ENCODE measurements at places on chromosomes 16 and 17. TPM values are rescaled to one million over a fixed set of nuclear protein-coding genes. Genes with fewer than 3 reads are reported as not detected.
A peak's percentile ranks its signal among the peaks of the same experiment; 100 is the strongest.

DNA sequence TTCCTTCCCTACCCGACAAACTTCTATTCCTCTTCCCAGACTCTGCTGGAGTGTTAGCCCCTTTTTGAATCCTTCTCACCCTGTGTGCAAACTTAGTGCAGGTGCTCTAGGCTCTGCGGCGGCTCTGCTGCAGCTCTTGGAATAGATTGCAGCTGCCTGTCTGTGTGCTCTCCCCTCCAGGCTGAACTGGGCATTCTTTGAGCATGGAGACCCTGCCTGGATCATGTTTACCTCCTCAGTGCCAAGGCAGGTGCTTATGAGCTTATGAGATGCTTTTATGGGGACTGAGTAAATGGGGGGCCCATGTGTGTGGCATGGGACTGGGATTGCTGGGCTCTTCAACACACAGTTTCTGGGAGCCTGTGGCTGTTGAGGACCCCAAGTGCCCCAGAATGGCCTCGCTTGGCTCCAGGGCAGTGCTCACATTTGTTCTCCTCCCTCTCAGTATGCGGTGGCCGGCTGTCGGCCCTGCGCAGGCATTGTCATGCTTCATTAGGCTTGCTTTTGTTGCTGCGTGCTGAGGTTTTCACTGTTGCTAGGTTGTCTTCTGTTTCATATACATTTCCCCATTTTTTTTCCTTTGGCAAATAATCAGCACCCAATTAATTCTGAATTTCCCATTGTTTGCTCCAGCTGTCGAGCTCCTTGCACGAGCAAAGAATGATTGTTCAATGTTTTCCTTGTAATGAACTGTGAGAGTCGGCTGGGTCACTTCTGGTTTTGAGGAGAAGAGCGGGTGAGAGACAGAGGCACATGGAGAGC, 185.5 kb upstream of the NLRP1 start:
- H3K4me1 ChIP-seq: no peaks in the 10 kb centered on the region
- DNase-seq: no peak
- peaks cover 10% of the 10 kb centered on the region for H3K27me3 ChIP-seq
- H3K36me3 ChIP-seq: no peaks in the 10 kb centered on the region

- peaks cover 43% of the 10 kb centered on the region for H3K4me1 ChIP-seq
- peak overlapping the region; percentile 96 for H3K4me3 ChIP-seq
- H3K27me3 ChIP-seq: no peaks in the 10 kb centered on the region
- no peak for DNase-seq
These were observed 2.0 kb upstream of the VAMP2 start for GRCh38 chr17:8164815-8165131.

DNA sequence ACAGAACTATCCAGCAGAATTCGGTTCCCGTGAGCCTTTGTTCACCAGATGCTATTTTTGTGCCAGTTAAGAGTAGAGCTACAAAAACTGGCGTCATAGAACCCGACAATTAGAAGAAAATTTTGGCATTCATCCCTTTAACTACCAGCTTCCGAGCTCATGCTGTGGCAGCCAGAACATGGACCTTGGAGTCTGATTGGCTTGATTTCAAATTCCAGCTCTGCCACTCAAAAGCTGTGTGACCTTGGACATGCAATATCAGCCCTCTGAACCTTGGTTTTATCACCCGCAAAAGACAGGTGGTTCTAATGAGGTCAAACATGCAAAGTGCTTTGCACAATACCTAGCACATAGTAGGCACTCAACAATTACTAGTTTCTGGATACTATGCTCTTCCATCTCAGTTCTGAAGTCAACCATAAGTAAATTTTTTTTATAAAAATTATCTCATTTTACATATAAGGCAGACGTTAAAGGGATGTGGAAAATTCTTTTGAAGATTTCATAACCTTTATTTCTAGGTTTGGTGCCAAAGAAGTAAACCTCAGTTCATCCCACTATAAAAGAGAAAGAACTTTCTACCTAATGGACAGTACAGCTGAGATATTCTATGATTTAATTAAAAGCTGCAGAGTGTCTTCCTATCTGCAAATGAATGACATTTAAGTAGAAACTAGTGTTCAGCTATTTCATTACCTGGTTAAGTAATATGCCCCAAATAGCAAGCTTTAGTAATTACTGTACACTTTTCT, 331.5 kb downstream of the HAPSTR1 start:
- H3K27ac ChIP-seq: no peak overlapping the region
- H3K4me3 ChIP-seq: no peak overlapping the region
- H3K27me3 ChIP-seq: no peaks in the 10 kb centered on the region
- no peaks in the 10 kb centered on the region for H3K36me3 ChIP-seq
- no peak for DNase-seq

- H3K4me3 ChIP-seq: no peak overlapping the region
- peaks cover 2% of the 10 kb centered on the region for H3K4me1 ChIP-seq
- DNase-seq: no peak
- no peaks in the 10 kb centered on the region for H3K27me3 ChIP-seq
These were observed 216.3 kb downstream of the PRKCA start for GRCh38 chr17:66518677-66519076.

GRCh38 chr16:69351309-69352027, at the start of gene TMED6:
Gene TMED6, minus strand, starts transcription at chr16:69351786. Its CDS starts 33 bp downstream, at chr16:69351753.
- DNase-seq: peak; percentile 24
- H3K27ac ChIP-seq: no peak within 1 kb of the TSS
- H3K36me3 ChIP-seq: peaks cover 3% of the 10 kb centered on the region
- no peak within 1 kb of the TSS for H3K4me3 ChIP-seq
- no peaks in the 10 kb centered on the region for H3K4me1 ChIP-seq

DNA sequence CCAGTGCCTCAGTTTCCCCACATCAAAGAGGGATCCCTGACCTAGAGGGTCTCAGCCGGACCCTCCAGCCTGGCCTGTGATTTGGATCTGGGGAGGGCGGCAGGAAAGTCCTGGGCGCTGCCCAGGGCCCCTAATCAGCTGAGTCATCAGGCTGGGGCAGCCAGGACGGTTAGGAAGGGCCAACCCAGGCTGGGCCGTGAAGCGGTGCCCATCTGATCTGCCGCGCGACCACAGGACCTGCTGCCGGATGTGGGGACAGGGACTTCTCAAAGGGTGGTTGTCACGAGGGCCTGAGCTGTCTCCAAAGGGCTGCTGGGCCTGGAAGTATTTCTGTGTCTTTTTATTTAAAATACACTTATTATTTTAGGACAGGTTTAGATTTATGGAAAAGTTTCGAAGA, 4.4 kb downstream of the TPSAB1 start:
- H3K27ac ChIP-seq: no peak overlapping the region
- no peak overlapping the region for H3K4me3 ChIP-seq
- no peaks in the 10 kb centered on the region for H3K36me3 ChIP-seq
- peaks cover 15% of the 10 kb centered on the region for H3K4me1 ChIP-seq
- DNase-seq: peak; percentile 35

GRCh38 chr16:75632857-75633256, 9.8 kb upstream of the ADAT1 start:
- DNase-seq: no peak
- no peaks in the 10 kb centered on the region for H3K27me3 ChIP-seq
- H3K4me1 ChIP-seq: peaks cover 10% of the 10 kb centered on the region
- no peak overlapping the region for H3K27ac ChIP-seq
- peaks cover 15% of the 10 kb centered on the region for H3K36me3 ChIP-seq

DNA sequence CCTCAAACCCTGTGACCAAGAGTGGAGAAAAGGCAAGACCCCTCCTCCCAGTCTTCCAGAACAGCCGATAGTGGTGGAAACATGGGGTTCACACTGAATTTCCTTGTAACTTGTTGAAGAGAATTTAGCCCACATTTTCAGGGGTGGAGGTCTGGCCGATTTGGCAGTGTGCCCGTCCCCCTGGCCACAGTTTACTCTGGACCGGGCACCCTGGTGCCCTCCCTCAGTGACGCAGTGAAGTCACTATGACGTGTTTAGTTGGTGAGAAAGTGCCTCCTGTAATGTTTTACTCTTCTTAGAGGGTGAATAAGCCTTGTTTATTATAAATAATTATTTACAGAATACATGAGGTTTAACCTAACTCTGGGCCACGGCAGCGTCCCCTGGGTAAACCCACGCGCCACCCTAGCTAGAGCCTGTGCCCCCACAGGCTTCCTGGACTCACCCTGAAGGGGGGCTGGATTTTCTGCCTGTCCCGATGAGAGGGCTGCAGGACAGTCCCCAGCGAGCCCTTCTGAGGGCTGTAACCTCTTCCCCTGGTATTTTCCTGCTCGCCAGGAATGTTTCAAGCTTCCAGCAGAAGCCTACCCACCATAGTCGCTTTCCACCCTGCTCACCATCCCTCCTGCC, 316.9 kb downstream of the SEC14L1 start:
- H3K36me3 ChIP-seq: no peaks in the 10 kb centered on the region
- H3K27me3 ChIP-seq: no peaks in the 10 kb centered on the region
- H3K4me1 ChIP-seq: peaks cover 100% of the 10 kb centered on the region
- DNase-seq: no peak
- peak overlapping the region; percentile 83 for H3K27ac ChIP-seq

GRCh38 chr17:44361292-44362260, 2.1 kb downstream of the FAM171A2 start:
- H3K4me1 ChIP-seq: peaks cover 4% of the 10 kb centered on the region
- no peak overlapping the region for H3K27ac ChIP-seq
- H3K36me3 ChIP-seq: no peaks in the 10 kb centered on the region

DNA sequence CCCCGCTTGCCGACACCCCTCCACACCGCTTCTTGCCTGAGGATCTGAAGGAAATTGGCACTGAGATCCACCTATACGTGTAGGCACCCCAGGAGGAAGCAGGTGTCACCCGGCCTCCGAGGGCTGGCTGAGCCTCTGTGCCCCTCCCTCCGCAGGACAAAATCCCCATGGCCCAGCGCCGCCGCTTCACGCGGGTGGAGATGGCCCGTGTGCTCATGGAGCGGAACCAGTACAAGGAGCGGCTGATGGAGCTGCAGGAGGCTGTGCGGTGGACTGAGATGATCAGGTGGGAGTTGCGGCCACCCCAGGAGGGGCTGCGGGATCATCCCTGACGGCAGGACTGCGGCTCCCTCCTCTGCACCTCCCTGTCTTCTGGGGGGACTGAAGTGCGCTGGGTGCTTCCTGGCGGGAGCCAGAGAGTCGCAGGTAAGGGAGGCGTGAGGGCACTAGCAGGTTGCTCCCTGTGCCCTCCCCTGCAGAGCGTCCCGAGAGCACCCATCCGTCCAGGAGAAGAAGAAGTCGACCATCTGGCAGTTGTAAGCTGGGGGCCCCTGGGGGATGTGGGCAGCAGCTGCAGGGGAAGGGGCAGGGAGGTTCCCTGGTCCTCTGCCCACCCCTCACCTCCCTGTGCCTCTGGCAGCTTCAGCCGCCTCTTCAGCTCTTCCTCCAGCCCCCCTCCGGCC, 9.0 kb downstream of the NME3 start:
- H3K4me3 ChIP-seq: no peak overlapping the region
- no peaks in the 10 kb centered on the region for H3K4me1 ChIP-seq
- DNase-seq: no peak
- H3K27ac ChIP-seq: no peak overlapping the region
- H3K27me3 ChIP-seq: no peaks in the 10 kb centered on the region
- peaks cover 81% of the 10 kb centered on the region for H3K36me3 ChIP-seq

- no peak overlapping the region for H3K4me3 ChIP-seq
- no peaks in the 10 kb centered on the region for H3K4me1 ChIP-seq
- H3K27ac ChIP-seq: no peak overlapping the region
- no peaks in the 10 kb centered on the region for H3K36me3 ChIP-seq
These were observed 257.1 kb downstream of the FTO start for GRCh38 chr16:53960954-53961616.

GRCh38 chr16:27347930-27348685, 34.3 kb downstream of the IL4R start:
- peaks cover 50% of the 10 kb centered on the region for H3K4me1 ChIP-seq
- H3K27ac ChIP-seq: peak overlapping the region; percentile 20
- H3K4me3 ChIP-seq: no peak overlapping the region
- no peak for DNase-seq
- H3K36me3 ChIP-seq: peaks cover 94% of the 10 kb centered on the region
- no peaks in the 10 kb centered on the region for H3K27me3 ChIP-seq

- H3K27me3 ChIP-seq: peaks cover 16% of the 10 kb centered on the region
- H3K4me3 ChIP-seq: peak overlapping the region; percentile 71
- H3K27ac ChIP-seq: no peak overlapping the region
- DNase-seq: peak; percentile 74
- peaks cover 6% of the 10 kb centered on the region for H3K36me3 ChIP-seq
These were observed 1.3 kb downstream of the SLC26A11 start for GRCh38 chr17:80221351-80222105.

DNA sequence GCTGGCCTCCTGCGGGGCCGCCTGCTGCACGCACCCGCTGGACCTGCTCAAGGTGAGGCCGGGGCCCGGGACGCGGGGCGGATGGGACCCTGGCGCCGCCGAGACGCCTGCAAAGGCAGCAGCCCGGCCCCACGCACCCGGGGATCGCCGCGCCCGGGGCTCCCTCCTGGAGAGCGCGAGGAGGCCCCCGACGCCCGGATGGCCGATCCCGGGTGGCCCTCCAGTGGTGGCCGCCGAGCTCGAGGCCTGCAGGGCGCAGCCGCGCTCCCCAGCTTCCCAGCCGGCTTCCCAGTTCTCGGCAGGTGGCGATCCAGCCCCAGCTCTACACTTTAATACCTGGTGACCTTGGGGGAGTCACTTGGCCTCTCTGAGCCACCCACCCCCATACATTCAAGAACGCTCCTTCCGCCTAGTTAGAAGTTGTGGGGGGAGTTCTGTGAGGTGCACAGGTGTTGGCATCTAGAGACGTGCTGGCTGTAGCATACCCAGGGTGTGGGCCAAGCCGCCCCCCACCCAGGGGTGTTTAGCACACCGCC, 452 bp downstream of the SLC25A10 start:
- no peak for DNase-seq
- H3K27ac ChIP-seq: peak overlapping the region; percentile 54
- H3K4me1 ChIP-seq: peaks cover 45% of the 10 kb centered on the region
- H3K27me3 ChIP-seq: no peaks in the 10 kb centered on the region

DNA sequence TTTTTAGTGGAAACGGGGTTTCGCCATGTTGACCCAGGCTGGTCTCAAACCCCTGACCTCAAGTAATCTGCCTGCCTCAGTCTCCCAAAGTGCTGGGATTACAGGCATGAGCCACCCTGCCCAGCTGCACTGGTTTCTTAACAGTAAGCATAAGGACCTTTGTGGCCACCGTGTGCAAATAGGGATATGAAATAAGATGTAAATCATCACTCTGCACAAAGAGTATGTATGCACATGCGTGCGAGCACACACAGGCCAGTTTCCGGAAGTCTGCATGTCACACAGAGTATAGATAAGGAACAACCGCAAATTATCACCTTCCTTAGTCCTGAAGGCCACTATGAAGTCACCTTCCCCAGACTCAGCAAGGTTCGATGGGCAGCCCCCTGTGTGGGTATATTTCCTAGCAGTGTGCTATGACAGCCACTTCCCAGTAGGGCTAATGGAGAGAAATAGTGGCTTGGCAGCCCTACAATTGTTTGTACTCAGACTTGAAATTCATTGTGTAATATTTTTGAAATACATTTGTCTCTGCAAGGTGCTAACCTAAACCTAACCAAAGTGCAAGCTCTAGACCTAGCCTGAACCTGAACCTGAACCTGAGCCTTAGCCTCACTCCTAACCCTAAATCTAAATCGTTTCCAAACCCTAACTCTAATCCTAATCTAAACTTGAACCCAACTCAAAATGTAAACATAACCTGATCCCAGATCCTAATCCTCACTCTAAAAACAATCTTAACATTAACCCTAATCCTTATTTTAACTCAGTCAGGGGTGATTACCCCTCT, 48.4 kb upstream of the SKAP1 start:
- H3K36me3 ChIP-seq: no peaks in the 10 kb centered on the region
- no peak for DNase-seq
- H3K4me1 ChIP-seq: no peaks in the 10 kb centered on the region

GRCh38 chr16:2779978-2780898, 3.2 kb upstream of the ELOB start:
- H3K4me1 ChIP-seq: peaks cover 25% of the 10 kb centered on the region
- peak; percentile 45 for DNase-seq
- no peaks in the 10 kb centered on the region for H3K36me3 ChIP-seq
- H3K4me3 ChIP-seq: no peak overlapping the region
- H3K27ac ChIP-seq: no peak overlapping the region

Gene C16orf86
- polyA plus RNA-seq: 8.9 TPM

Gene ACSM2A
- not detected for polyA plus RNA-seq

Gene AANAT
- polyA plus RNA-seq: 0.19 TPM

Gene SLC47A2
- not detected for polyA plus RNA-seq

Gene CCL13
- 0.54 TPM for polyA plus RNA-seq

Gene SNX20
- 17.6 TPM for polyA plus RNA-seq

Gene RSKR
- polyA plus RNA-seq: 4.5 TPM
